CD4-positive, alpha-beta T cell treated with Interleukin-2 at 100 ng/mL for 4 hours (primary cell): ENCODE measurements at places on chromosomes 12 and 14.

DNA sequence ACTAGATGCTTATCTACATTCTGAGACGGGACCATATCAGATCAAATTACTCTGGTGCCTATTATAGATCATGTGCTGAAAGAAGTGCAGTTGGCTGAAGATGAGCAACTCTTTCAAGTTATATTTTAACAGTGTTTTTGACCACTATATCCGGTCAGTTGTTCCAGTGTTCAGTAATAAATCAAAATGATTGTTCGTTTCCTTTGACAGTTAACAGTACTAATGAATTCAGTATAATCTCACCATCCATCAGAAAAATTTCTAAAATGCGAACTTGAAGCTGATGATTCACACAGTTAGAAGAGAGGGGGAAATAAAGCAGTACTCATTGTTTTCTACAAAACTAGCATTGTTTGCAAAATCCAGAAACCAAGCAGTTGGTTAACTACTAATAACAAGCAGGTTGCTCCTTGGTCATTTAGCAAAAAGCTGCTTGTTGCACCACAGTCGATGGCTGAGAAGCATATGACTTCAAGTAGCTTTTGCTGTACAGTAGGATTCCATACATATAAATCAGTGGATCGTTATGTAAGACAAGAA lies 2.3 kb downstream of the RPS6KA5 start:
- DNase-seq = no peak

- no peak for DNase-seq
These were observed 8.2 kb upstream of the MRPL42 start for GRCh38 chr12:93459097-93459496.

GRCh38 chr12:93638095-93638494 lies 39.1 kb upstream of the CRADD start:
- no peak for DNase-seq

GRCh38 chr14:101808894-101809670 lies 47.6 kb downstream of the PPP2R5C start:
- DNase-seq = no peak

DNA sequence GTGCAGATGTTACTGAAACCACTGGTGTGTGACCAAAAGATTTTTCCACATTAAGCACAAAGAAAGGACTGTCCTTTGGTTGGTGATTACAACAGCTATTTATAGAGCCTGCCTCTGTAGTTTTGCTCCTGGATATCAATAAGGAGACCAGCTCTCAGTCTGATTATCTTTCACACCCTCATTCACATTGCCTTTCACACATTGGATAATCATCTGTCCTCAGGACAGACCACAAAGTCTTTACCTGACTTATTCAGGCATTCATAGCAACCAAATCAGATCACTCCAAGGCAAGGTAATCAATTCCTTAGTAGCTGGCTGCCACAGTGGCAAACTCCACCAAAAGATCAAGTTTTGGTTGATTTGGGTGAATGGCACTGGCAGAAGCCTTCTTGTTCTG lies 59.6 kb upstream of the CPSF6 start:
- no peak for DNase-seq

- DNase-seq = no peak
These were observed 462.5 kb upstream of the TBX3 start for GRCh38 chr12:115146453-115146852.

GRCh38 chr12:38745601-38746000 lies 159.8 kb downstream of the CPNE8 start:
- DNase-seq = no peak

DNA sequence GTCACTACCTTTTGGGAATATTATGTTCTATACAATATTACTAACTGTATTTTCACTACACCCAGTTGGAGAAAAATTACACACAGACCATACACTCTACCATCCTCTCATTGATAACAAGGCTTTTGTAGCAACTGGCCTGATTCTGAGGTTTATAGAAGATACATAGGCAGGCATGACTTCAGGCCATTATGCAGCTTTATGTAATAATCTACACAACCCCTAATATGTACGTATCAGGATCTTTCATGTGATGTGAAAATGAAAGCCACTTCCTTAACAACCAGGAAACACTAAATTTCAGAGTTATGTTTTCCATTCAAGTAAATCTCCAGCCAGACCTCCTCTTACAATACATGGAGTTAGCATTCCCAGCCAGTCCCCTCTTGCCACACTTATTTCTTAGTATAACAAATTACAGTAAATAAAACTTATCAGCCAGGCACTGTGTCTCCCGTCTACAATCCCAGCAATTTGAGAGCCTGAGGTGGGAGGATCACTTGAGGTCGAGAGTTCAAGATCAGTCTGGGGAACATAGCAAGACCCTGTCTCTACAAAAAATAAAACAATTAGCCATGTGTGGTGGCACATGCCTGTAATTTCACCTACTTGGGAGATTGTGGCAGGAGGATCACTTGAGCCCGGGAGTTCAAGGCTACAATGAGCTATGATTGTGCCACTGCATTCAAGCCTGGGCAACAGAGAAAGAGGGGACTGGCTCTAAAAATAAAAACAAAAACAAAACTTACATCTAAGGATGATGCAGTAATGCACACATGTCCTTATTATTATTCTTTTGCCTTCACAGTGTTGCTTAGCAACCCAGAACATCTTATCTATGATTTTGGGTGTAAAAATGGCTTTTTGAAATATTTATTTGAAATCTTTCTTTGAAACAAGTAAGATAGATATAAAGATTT lies 10.4 kb upstream of the OSBPL8 start:
- no peak for DNase-seq
